IPS DF 19.7 (cell line): ENCODE measurements at places on chromosomes 4 and X.

GRCh38 chr4:35982318-35982717, 262.0 kb downstream of the ARAP2 start:
- DNase-seq = no peak

GRCh38 chr4:121950212-121950679, 1.6 kb downstream of the TRPC3 start:
- peak; percentile 42 for DNase-seq

DNA sequence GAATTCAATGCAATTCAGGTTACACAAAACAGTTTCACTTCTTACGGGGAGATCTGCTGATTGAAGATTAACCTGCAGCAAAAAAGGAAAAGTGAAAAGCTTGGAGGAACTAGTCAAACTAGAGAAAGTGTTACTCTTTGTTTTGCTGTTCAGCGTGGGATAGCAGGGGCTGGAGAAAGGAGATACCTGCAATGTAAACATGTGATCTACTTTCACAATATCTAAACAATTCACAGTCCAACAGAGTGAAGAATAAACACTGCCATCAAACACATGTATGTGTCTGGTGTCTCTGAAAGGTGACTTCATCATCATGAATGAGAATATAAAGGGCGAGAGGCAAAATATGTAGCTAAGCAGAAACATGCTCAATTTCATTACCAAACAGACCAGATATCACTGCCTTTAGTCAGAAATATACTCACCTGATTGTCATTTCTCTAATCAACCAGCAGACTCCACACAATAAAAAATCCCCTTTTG, 26.4 kb downstream of the NIPAL1 start:
- no peak for DNase-seq

- DNase-seq = no peak
These were observed 33.8 kb downstream of the CLDN2 start for GRCh38 chrX:106954041-106954440.

DNA sequence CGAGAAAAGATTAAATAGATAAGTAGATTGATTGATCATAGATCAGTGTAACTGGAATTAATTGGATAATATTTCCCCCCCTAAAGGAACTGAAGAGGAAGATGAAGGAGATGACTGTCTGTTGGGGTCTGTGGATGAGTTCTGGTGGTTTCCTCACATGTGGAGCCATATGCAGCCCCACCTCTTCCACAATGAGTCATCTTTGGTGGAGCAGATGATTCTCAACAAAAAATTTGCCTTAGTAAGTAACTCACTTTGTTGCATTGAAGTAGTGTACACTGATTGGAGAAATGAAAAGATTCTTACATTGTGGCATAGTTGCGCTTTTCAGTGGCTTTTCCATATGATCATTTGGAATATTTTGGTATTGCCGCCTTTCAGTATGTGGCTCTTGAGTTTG, 80.4 kb downstream of the NDST3 start:
- DNase-seq = no peak

GRCh38 chr4:109016200-109016599, 253.3 kb upstream of the ETNPPL start:
- no peak for DNase-seq

- DNase-seq = no peak
These were observed 193.5 kb upstream of the PITX2 start for GRCh38 chr4:110816367-110816766.

DNA sequence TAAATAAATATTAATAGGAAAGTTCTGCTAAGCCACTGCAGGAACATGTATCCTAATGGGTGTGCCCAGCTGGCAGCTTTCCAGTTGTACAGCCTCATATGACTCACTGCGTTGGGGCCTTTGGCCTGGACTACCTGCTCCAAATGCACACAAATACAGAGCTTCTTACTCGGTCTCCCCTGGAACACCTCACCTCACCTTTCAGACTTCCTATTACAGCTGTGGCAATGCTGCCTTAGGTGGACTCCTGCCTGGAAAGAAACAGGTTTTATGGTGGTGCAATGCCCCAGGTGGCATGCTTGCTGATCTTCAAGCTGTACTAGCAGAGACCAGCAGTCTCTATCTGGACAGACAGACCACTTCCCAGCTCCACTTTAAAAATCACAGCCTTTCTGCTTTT, 85.7 kb upstream of the EXOC1L start:
- no peak for DNase-seq
